ENCODE measurements at places on chromosomes 3 and 15.

DNA sequence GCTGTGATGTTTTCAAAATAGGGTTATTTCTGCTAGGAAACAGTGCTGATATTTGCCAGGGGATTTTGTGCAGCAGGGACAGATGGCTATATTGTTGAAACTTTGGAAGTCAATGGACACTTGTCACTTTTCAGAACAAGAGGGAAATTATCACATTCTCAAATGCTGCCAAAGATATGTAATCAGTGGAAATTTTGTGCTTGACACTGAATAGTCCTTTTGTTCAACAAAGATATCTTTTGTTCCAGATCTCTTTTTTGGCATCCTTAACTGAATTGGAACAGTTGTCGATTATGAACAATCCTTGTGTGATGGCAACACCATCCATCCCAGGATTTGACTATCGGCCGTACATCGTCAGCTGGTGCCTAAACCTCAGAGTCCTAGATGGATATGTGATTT lies 7.8 kb downstream of the CEP97 start:
- DNase-seq = no peak

DNA sequence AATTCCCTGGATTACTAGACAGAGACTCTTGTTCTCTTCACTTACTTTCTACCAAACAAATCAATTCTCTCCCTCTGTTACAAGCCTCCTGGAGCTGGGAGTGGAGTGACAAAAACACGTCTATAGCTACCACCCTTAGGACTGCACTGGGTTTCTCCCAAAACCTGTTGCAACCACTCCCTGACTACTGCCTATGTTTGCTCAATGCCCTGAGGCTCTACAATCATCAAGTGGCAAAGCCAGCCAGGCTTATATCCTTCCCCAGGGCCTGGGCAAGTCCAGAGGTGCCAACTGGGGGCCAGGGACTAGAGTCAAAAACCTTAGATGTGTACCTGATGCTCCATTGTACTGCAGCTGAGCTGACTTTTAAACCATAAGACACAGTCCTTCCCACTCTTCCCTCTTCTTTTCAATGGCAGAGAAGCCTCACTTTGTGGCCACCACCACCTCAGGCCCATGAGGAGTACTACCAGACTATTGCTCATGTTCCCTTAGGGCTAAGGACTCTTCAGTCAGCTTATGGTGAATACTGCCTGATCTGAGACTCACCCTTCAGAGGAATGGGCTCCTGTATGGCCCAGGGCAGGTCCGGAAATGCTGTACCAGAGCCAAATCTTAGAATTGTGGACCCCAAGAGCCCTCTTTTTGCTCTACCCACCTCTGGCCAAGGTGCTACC lies 125.4 kb upstream of the PLCL2 start:
- no peak for DNase-seq

DNA sequence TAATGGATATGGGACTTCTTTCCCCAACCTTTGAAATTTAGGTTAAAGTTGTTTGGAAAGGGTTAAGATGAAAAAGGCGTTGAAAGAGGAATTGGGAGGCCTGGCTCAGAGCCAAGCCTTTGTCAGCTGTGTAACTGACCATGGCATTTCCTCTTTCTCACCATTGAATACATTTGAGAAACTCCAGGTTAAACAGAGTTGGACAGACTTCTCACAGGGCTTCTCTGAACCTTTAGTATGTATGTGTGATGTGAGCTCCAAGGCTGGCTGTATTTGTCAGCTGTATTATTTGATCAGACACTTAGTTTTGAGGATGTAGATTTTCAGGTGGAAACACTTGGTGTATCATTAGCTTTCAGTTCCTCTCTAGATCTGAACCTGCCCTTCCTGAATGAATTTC lies 136.4 kb upstream of the GOLGA6L4 start:
- DNase-seq = no peak

DNA sequence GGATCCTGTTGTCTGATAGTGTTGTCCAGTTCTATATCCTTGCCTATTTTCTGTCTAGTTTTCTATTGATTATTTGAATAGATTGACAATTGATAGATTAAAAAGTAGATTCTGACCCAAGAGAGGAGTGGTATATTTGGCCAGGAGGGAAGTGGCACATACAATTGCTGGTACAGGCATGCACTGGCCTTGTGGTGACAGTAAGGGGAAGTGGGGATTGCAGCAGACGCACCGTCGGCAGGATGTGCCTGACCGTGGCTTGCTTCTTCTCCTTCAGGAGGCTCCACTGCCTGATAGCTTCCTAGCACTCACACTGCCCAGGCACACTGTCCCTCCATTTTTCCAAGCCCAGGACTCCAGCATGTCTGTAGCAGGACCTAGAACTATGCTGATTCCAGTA lies 10.5 kb downstream of the GABRG3 start:
- DNase-seq = no peak

DNA sequence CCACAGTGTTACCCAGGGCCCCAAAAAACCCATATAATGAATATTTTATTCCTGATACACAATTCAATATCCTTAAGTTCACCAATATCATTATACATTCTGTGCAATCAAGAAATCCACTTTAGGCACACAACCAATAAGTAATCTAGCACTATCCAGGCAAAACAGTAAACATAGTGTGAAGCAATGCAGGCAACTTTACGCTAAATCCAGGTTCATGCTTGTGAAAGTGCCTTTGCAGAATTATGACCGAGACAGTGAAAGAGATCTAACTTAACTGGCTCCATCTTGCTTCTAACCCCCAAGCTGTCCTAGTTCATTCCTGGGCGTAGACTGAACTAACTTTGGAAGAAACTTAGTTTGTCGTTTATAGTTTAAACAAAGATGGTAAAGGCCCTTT lies 34.2 kb upstream of the INO80 start:
- no peak for DNase-seq

GRCh38 chr3:183161552-183162336 lies 790 bp downstream of the LAMP3 start:
- DNase-seq = no peak

DNA sequence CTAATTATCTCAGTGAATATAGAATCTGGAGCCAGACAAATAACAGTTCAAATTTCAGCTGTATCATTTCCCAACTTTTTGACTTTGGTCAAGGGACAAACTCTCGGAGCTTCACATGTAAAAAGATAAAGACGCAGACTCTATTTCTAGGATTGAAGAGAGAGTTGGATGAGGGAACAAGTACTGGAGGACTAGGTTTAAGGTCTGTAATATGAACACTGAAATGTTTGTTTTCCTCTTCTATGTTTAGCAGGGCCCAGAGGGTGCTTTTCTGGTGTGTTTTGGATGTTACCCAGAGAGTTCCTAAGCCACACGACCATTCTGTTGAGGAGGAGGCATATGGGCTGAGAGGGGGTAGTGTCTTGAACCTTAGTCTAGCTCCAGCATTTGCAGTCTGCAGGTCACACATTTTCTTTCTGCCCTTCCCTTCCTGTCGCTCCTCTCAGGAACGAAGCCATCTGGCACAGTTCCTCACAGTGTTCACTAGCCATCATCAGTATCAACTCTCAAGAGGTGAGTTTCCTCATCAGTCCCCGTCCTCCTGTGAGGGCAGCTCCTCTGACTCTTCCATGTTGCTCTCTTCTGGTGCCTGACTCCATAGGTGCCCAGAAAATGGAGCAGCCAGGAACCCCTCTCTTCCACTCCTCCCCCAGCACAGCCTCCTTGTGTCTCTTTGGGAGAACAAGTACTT lies 250.1 kb downstream of the SQOR start:
- DNase-seq = no peak

- DNase-seq = no peak
Observed at GRCh38 chr15:100328796-100329195, 13.0 kb downstream of the ADAMTS17 start.

- DNase-seq = no peak
Observed at GRCh38 chr3:158094235-158095110, 11.7 kb downstream of the SHOX2 start.
